ENCODE measurements at places on chromosomes 11 and 22.
A peak's percentile ranks its signal among the peaks of the same experiment; 100 is the strongest.

DNA sequence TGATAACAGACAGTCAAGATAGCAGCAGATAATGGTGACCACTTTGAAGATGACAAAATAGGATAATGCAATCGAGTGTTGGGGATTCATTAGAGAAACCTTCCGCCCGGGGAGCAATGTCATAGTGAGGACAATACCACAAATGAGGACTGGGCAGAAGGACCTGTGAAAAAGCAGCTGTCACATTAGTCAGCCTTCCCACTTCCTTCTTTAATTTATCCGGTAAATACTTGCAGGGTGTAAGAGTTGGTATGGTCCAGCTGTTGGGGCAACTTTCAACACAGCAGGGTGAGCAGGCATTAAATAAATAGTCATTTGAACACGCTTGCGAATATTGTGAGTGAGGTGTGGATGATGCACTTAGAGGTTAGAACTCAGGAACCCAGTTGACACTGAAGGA, 132.5 kb upstream of the KIRREL3 start:
- no peak for ATAC-seq
- no peak overlapping the region for H3K27ac ChIP-seq
- no peaks in the 10 kb centered on the region for H3K36me3 ChIP-seq
- no peak overlapping the region for H3K4me3 ChIP-seq
- no peaks in the 10 kb centered on the region for H3K27me3 ChIP-seq
- no peaks in the 10 kb centered on the region for H3K4me1 ChIP-seq

GRCh38 chr11:110519796-110520195, 90.0 kb downstream of the FDX1 start:
- peaks cover 2% of the 10 kb centered on the region for H3K27me3 ChIP-seq
- no peak for ATAC-seq
- H3K36me3 ChIP-seq: no peaks in the 10 kb centered on the region
- peaks cover 13% of the 10 kb centered on the region for H3K4me1 ChIP-seq

DNA sequence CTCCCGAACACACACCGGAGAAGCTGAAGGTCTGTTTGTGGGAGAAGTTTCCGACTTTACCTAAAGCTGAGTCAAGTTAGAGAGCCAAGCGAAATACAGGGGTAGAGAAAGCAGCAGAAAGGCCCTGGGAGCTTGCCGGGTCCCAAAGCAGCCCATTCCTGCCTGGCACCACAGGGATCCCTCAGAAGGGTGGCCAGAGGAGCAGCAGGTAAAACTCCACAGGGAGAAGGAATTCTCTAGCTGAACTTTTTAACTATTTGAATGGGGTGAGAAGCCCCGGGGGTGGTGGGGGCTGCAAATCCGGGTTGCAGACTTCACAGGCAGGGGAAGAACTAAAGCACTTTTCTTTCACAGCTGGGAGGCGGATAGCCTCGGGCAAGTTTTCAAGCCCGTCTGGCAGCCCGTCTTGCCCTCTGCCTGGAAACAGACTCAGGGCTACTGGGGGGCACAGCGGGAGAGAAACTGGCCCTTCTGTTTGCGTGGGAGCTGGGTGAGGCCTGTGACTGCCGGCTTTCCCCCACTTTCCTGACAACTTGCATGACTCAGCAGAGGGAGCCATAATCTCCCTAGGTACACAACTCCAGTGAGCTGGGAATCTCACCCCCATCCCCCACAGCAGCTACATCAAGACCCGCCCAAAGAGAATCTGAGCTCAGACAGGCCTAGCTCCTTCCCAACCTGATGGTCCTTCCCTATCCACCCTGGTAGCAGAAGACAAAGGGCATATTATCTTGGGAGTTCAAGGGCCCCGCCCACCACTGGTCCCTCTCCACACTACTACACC, 311.0 kb downstream of the SBF2 start:
- H3K4me3 ChIP-seq: no peak overlapping the region
- H3K27me3 ChIP-seq: no peaks in the 10 kb centered on the region
- no peak for ATAC-seq
- peak overlapping the region; percentile 28 for H3K27ac ChIP-seq
- peaks cover 37% of the 10 kb centered on the region for H3K36me3 ChIP-seq

- no peaks in the 10 kb centered on the region for H3K36me3 ChIP-seq
- ATAC-seq: peak; percentile 59
- H3K27ac ChIP-seq: no peak overlapping the region
- H3K4me3 ChIP-seq: peak overlapping the region; percentile 45
- peaks cover 24% of the 10 kb centered on the region for H3K4me1 ChIP-seq
Measured at GRCh38 chr22:41976070-41976901, 7.0 kb downstream of the SEPTIN3 start.

GRCh38 chr11:2306877-2307500, 5.2 kb downstream of the TSPAN32 start:
- peak overlapping the region; percentile 87 for H3K27ac ChIP-seq
- no peak overlapping the region for H3K4me3 ChIP-seq
- peaks cover 5% of the 10 kb centered on the region for H3K36me3 ChIP-seq
- H3K27me3 ChIP-seq: peaks cover 15% of the 10 kb centered on the region
- H3K4me1 ChIP-seq: peaks cover 32% of the 10 kb centered on the region

DNA sequence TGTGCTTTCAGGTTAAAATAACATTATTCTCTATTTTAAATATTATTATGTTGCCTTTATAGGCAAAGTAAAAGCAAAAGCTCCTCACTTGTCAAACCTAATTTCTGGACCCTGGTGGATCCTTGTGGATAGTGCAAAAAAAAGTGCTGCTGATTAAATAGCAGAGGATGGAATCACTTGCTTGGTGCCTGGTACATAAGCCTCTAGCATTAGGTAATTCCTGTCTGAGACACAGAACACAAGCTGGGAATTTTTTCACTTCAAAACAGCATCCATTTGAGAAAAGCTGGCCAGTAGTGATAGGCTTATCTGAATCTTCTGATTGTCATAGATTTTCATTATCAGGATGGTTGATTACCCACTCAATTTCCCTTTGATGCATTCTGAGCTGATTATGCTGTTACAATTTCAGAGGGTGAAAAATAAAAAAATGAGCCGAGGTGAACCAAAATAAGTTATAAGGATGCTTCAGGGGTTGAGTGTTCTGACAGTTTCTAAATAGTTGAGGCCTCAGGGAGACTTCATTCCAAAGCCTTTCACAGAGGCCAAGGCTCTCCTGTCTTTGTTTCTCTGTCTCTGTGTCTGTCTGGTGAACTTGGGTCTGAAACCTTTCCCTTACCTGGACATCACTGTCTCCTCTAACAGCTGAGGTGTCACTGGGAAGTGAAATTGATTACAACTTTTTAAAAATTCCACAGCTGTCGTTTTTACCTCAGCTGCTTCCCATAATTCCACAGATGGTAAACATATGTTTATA, 242.9 kb downstream of the NELL1 start:
- no peaks in the 10 kb centered on the region for H3K27me3 ChIP-seq
- no peak for ATAC-seq
- H3K4me1 ChIP-seq: no peaks in the 10 kb centered on the region
- H3K36me3 ChIP-seq: no peaks in the 10 kb centered on the region

DNA sequence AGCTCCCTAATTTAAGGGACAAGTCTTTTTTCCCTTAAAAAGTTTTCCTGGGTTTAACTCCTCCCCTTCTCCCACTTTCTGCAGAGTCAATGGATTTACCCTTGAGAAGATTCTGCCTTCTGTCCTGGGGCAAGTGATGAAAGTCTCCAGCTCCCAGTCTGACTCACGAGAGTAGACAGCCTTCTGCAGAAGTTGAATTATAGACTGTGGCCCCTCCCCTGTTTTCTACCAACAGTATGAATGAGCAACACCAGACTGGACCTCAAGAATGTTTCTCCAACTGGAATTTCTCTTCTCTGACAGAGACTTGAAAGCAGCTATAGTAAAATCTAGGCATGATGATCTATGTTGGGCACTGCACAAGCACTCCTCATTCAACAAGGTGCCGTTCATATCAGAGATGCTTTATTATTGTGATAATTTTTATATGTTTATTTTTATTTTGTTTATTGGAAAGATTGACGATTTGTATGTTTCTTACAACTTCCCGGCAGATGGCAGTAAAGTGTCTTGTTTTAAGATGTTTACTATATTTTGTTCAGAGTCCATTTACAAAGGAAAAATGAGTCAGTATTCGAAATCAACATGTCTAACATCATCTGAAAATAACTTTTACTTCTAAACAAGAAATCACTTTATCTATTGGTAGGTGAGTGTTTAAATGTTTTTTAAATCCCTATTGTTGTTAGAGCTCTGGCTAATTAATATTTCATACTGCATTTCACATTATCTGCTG, 56.6 kb downstream of the LMO2 start:
- H3K27ac ChIP-seq: no peak overlapping the region
- no peaks in the 10 kb centered on the region for H3K36me3 ChIP-seq

DNA sequence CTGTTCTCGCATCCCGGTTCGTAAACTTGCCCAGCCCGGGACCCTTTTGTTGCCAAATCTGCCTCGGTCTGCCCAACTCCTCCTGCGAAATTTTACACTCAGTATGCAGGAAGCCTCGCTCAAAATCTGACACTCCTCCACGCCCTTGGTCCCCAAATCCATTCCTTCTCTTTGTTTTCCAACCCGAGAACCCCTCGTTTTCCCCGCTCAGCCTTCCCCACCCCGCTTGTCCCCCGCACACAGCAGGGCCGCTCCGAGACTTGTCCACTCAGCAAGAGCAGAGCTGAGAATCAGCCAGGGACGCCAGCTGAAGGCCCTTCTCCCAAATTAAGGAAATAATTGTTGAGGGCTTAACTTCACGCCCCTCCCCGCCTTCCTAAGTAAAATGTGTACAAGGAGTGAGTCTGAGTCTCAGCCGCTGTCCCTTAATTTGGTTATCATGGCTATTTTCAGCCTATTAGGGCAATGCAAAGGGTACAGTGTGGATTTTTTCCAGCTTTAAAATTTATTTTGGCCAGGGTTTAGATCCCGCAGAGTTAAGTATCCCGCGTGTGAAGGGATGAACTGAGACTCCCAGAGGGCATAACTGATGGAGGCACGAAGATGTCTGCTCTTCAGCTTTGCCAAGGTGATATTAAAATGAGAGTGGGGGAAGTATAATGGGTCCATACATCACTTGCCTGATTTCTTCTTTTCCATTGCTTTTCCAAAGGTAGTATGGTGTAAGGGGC, 581 bp upstream of the FBXO3 start:
- peaks cover 7% of the 10 kb centered on the region for H3K36me3 ChIP-seq
- peak; percentile 3 for ATAC-seq
- H3K27ac ChIP-seq: peak overlapping the region; percentile 82
- H3K4me1 ChIP-seq: peaks cover 46% of the 10 kb centered on the region
- peaks cover 20% of the 10 kb centered on the region for H3K27me3 ChIP-seq
- H3K4me3 ChIP-seq: peak overlapping the region; percentile 99

- H3K4me3 ChIP-seq: no peak overlapping the region
- H3K27me3 ChIP-seq: no peaks in the 10 kb centered on the region
- H3K36me3 ChIP-seq: peaks cover 7% of the 10 kb centered on the region
- peak overlapping the region; percentile 49 for H3K27ac ChIP-seq
Measured at GRCh38 chr22:45230026-45230721, 10.5 kb downstream of the KIAA0930 start.

DNA sequence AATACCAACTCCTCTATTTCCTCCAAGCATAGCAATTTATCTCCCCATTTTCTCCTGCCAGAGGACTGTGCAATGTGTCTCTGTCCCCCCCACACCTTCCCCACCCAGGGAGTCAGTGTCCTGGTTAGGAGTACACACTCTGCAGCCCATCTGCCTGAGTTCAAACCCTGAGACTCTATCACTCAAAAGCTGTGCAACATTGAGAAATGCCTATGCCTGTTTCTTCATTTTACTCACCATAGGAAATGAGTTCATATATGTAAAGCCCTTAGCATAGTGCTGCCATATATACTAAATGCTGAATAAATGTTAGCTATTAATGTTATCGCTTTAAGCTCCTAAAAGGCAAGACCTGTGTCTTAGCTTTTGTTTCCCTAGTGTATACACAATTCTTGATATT, 64.0 kb downstream of the TMPRSS5 start:
- H3K27ac ChIP-seq: no peak overlapping the region
- H3K27me3 ChIP-seq: peaks cover 29% of the 10 kb centered on the region
- no peaks in the 10 kb centered on the region for H3K36me3 ChIP-seq
- no peaks in the 10 kb centered on the region for H3K4me1 ChIP-seq
- no peak for ATAC-seq

DNA sequence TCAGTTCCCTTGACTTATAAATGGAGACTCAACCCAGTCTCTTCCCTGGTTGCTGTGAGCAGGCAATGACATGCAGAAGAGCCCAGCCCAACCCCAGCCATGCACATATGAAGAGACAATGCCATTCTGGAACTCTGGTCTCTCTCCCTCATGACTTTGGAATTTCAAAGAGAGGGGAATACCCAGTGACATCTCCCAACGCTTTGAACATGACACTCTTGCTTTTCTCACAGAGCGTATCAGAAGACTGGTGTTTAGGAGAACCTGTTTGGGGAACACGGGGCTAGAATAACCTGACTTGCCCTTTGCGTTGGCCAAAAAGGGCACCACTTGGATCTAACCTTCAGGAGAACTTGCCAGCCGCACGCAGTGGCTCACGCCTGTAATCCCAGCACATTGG, 12.9 kb downstream of the RANGAP1 start:
- no peak overlapping the region for H3K27ac ChIP-seq
- H3K4me3 ChIP-seq: no peak overlapping the region
- peaks cover 66% of the 10 kb centered on the region for H3K36me3 ChIP-seq
- H3K27me3 ChIP-seq: no peaks in the 10 kb centered on the region

- ATAC-seq: no peak
- peaks cover 36% of the 10 kb centered on the region for H3K4me1 ChIP-seq
- H3K27ac ChIP-seq: no peak overlapping the region
- H3K4me3 ChIP-seq: no peak overlapping the region
- H3K36me3 ChIP-seq: peaks cover 7% of the 10 kb centered on the region
Measured at GRCh38 chr11:2673250-2673610, 26.6 kb downstream of the KCNQ1OT1 start.

DNA sequence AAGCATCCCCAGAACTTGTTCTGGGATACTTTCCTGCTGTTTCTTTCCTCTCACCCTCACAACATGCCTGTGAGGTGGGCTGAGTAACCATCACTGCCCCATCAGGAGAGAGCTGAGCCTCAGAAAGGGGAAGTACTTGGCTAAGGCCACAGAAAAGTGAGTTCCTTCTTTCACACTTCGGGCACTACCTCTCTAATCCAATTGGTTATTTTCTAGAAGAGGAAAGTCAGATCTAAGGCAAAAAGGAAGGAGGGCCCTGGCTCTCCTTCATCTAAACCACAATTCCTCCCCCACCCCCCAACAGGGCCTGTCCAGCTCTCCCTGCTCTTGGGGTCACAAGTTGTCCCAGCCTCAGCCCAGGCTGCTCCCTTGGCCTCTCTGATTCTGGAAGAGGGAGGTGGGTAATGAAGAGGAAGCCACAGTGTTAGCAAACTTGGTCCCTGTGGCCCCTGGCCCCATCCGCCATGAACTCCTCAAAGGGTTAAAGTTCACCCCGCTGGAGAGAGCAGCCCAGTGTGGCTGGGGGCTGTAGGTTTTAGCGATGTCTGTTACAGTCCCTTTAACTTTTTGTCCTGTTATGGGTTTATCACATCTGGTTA, 34.0 kb downstream of the SLC22A12 start:
- peaks cover 17% of the 10 kb centered on the region for H3K4me1 ChIP-seq
- peak; percentile 82 for ATAC-seq
- no peaks in the 10 kb centered on the region for H3K36me3 ChIP-seq

DNA sequence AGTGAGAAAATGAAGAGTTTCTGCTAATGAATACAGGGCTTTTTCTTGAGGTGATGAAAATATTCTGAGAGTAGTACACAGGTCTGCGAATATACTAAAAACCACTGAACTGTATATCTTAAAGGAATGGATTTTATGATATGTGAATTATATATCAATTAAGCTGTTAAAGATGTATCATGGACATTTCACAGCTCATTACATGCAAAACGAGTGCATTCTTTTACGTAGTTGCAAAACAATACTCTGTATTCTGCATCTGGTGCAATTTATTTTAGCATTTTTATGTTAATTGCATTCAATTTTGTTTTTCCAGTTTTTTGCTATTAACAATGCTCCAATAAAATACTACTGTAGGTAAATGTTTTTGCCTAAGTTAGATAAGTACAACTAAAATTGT, 411.6 kb downstream of the DYNC2H1 start:
- ATAC-seq: no peak
- no peaks in the 10 kb centered on the region for H3K27me3 ChIP-seq
- no peaks in the 10 kb centered on the region for H3K36me3 ChIP-seq
- H3K4me3 ChIP-seq: no peak overlapping the region
